Thoracic aorta (tissue), 2 donors: ENCODE measurements at places on chromosomes 7 and 10. TPM values are rescaled to one million over a fixed set of nuclear protein-coding genes. Genes with fewer than 3 reads are reported as not detected.
A peak's percentile ranks its signal among the peaks of the same experiment; 100 is the strongest.

The ITPRID1 gene
- total RNA-seq, result not detected

GRCh38 chr7:81691199-81691821 lies 78.5 kb downstream of the HGF start:
- peaks cover 16% of the 10 kb centered on the region for H3K4me1 ChIP-seq
- no peak for DNase-seq
- H3K4me3 ChIP-seq, result no peak overlapping the region
- no peaks in the 10 kb centered on the region for H3K27me3 ChIP-seq
- H3K36me3 ChIP-seq, result no peaks in the 10 kb centered on the region

- H3K27ac ChIP-seq, result no peak overlapping the region
- H3K27me3 ChIP-seq, result no peaks in the 10 kb centered on the region
- no peak overlapping the region for H3K4me3 ChIP-seq
- H3K4me1 ChIP-seq, result peaks cover 21% of the 10 kb centered on the region
- peaks cover 31% of the 10 kb centered on the region for H3K36me3 ChIP-seq
- no peak for DNase-seq
Observed at GRCh38 chr7:134452991-134453473, 5.9 kb downstream of the AKR1B1 start.

GRCh38 chr10:104299031-104299904 lies 30.3 kb downstream of the GSTO2 start:
- H3K4me1 ChIP-seq, result peaks cover 48% of the 10 kb centered on the region
- H3K27me3 ChIP-seq, result no peaks in the 10 kb centered on the region
- H3K27ac ChIP-seq, result peak overlapping the region; percentile 96
- peak overlapping the region; percentile 10 for H3K4me3 ChIP-seq
- DNase-seq, result no peak
